ENCODE measurements at places on chromosomes 3 and 15.

GRCh38 chr3:155412904-155413303 is 119.4 kb upstream of the STRIT1 start:
- no peak for DNase-seq

- no peak for DNase-seq
These were observed 39.2 kb upstream of the NMNAT3 start for GRCh38 chr3:139716908-139717485.

GRCh38 chr15:67319961-67320360 is 65.4 kb downstream of the IQCH start:
- no peak for DNase-seq

- DNase-seq, result no peak
These were observed 140.2 kb upstream of the SKOR1 start for GRCh38 chr15:67685008-67685599.

GRCh38 chr3:129867506-129868124 is 25.9 kb downstream of the TMCC1 start:
- DNase-seq, result no peak

DNA sequence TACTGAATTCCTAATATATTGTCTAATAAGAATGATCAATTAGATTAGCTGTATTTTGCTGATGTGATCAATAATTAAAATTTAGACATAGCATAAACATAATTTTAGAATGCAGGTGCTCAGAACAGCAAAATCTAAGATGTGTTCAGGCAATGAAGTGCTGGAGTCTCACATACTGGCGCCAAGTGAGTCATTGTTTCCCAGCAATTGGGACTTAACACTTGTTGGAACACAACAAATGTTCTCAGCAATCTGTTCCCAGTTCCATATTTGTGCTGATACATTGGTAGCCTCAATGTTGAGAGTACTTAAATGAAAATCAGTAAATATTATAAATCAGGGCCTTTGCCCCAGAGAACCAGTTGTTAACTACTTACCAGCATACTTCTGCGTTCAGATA is 619.0 kb downstream of the ROBO1 start:
- no peak for DNase-seq

DNA sequence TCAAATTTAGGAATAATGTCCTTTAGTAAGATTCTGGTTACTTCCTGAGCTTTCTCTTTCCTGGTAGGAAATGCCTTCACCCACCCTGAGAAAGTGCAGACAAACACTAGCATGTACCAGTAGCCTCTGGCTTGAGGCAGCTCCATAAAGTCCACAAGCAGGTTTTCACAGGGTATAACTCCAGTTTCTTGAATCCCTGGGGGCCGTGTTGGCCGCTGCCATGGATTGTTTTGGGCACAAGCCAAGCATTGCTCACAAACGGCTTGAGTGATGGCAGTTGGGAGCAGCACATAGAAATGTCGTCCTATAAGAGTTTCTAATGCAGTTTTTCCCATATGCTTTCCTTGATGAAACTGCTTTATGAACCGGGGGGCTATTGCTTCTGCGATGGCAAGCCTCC is 164.1 kb downstream of the STXBP5L start:
- no peak for DNase-seq

DNA sequence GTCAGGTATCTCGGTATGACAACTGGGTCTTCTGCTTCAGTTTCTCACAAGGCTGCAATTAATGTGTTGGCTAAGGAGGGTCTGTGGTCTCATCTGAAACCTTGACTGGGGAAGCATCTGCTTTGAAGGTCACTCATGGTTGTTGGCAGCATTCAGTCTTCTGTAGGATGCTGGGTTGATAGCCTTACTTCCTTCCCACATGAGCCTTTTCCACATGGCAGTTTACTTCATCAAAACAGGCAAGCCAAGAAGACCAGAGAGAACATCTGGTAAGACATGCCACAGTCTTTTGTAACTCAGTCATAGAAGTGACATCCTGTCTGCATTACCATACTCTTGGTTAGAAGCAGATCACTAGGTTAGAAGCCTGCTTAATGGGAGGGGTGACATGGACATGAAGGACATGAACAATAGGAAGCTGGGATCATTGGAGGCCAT is 49.5 kb downstream of the CMC1 start:
- DNase-seq, result no peak

DNA sequence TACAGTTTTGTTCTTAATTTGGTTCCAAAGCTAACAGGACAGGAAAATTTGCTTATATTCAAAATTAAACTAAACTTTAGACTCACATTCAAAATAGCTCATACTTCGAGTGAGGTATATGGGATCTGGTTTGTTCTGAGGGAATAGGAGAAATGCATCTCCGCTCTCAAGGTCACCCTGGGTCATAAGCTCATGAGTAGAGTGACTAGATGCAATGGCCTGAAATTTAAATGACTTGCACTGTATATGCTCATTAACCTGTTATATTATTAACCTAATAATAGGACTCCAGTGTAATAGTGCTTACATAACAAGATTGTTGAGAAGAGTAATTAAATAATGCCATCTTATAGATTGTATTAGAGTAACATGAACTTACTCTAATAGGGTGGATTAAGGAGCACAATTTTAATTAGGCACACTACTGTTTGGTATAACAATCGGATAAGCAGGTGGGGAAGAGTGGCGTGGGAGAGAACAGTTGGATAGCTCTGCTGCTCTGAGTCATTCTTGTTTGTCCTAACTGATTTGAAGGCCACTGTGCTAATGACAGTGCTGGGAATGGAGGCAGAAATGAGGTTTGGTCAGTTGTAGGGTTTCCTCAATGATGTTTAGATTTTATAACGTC is 5.2 kb downstream of the NKTR start:
- no peak for DNase-seq

DNA sequence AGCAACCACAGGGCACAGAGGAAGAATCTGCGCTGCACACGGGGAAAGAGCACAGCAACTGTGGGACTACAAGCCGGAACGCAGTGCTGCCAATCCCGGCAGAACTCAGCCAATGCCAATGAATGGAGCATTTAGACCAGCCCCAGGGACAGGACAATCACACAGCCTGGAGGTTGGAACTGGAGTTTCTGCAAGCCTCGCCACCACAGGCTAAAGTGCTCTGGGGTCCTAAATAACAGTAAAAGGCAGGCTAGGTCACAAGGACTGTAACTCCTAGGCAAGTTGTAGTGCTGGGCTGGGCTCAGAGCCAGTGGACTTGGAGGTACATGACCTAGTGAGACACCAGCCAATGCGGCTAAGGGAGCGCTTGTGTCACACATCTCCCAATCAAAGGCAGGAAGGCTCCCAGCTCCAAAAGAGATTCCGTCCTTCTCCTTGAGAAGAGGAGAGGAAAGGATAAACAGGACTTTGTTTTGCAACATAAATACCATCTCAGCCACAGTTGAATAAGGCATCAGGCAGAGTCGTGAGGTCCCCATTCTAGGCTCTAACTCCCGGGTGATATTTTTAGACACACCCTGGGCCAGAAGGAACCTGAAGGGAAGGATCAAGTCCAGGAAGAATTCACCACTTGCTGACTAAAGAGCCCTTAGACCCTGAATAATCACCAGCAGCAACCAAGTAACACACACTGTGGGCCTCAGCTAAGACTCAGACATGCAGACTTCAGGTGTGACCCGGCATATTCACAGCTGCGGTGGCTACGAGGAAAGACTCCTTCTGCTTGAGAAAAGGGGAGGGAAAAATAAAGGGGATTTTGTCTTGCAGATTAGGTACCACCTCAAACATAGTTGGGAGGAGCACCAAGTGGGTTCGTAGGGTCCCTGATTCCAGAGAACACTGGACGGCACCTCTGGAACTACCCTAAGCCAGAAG is 85.5 kb upstream of the XXYLT1 start:
- DNase-seq, result peak; percentile 65

GRCh38 chr15:52238149-52238548 is 47.0 kb upstream of the GNB5 start:
- DNase-seq, result no peak

GRCh38 chr3:55164876-55165275 is 237.0 kb upstream of the LRTM1 start:
- DNase-seq, result no peak

- DNase-seq, result no peak
These were observed 474 bp downstream of the PRR23B start for GRCh38 chr3:139020036-139020867.

- DNase-seq, result peak; percentile 37
These were observed 25.2 kb downstream of the FEM1B start for GRCh38 chr15:68302729-68303128.

DNA sequence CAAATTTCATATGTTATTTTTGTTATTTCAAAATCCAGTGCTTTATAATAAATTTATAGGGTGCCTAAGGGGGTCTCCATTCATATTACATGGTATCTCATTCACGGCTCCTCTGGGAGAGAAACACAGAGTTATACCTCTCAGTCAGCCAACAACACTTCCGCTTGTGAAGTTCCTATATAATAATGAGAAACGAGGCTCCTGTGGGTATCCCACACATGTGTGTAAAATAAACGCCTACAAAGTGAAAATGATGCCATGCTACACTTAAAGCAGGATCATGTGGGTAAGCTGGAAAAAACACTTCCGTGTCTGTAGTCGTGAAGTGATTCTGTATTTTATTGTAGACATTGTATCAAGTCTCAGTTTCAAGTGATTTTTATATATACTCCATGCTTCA is 218.8 kb upstream of the ICE2 start:
- no peak for DNase-seq

DNA sequence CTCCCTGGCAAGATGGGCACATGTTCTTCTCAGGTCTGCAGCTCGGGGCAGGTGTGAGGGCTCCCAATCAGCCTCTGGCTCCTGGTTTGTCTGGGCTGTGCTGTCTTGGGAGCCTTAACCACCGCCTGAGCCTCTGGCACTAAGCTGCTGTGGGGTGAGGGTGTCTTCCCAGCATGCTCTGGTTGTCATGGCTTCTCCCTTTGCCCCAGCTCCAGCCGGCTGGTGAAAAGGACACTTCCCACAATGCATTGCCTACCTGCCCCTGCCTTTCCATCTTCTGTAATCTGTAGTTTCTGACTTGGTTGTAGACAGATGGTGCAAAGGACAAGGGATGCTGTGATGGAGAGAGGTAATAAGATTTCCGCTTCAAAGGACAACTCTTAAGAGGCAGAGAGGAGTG is 295.3 kb downstream of the TLE3 start:
- DNase-seq, result no peak
